ENCODE measurements at places on chromosomes 5 and 9.

DNA sequence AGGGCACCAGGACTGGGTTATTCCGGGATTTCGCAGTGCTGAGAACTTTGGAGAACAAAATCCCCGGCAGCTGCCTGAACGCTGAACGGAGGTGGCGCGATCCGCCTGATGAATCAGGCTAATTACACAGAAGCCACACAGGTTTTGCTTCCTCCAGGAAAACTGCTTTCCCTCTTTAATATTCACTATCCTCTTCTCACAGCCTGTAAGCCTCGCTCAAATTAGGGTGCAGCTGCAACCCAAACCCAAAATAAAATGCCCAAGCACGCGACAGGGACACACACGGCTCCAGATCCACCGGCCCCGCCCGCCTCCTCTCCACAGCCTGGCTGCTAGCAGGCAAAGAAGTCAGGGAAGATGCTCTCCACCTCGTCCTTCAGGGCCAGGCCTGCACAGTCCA, 6.0 kb downstream of the SOHLH1 start:
- no peak for DNase-seq

DNA sequence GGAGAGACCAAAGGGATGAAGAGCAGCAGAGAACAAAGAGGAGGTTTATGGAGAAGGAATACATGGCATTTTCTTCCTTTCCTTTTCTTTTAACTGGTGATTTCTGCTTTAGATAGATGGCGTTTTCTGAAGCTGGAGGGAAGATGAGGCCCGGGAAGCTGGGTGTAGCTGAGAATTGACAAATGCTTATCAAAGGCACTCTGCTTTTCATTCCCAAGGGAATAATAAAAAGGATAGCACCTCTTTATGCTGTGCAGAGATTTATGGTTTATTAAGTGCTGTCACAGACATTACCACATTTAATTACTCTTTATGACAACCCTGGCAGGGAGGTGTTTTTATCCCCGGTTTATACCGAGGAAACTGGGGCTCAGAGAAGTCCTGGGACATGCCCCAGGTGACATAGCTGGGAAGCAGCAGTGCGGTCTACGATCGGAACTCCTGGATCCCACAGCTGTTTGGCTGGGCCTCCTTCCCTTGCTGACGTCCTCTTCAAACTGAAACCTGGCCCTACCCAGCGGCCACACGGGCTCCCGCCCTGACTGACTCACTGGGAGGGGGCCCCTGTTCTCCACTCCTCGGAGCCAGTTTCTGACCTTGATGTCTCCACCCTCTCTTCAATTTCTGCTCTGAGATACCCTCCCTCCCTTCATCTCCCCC, 8.2 kb upstream of the EPB41L4B start:
- no peak for DNase-seq

- DNase-seq = no peak
These were observed 26.0 kb downstream of the CNOT8 start for GRCh38 chr5:154884424-154884823.

DNA sequence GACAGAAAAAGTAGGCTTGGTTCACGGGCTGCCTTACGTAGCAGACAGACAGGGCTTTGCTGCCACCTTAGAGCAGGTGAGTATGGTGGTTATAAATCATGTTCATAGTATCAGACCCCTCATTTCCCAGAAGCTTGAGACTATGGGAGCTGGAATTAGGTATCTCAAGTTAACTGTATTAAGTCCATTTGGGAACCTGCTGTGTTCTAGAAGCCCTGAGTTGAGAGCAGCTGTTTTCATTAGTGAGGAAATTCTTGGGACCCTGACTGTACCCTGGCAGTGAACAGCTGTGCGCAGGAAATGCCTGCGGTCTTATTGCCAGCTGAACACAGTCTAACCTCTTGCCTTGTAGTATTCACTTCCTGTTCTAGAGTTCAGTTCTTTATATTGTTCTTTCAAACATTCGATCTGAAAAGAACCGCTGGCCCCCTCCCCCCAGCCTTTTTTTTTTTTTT, 29.8 kb downstream of the UGCG start:
- peak; percentile 33 for DNase-seq

DNA sequence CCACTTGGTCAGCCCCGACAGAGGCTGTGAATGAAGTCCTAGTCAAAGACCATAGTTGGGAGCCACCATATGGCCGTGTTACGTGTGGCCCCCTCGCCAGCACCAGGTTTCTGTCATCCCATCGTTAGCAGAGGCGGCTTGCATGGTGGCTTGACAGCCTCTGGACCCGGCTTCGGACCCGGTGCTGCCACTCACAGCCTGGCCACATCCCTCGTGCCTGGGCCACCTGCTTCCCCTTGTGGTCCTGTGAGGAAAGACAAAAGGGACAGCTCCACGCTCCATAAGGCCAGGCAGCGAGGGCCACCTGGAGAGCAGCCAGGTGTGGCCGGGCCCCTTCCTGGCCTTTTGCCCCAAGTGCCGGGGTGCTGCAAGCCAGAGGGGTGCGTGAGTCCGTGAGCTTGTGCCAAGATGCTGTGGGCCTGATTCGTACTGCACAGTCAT, 6.2 kb downstream of the NKD2 start:
- no peak for DNase-seq

DNA sequence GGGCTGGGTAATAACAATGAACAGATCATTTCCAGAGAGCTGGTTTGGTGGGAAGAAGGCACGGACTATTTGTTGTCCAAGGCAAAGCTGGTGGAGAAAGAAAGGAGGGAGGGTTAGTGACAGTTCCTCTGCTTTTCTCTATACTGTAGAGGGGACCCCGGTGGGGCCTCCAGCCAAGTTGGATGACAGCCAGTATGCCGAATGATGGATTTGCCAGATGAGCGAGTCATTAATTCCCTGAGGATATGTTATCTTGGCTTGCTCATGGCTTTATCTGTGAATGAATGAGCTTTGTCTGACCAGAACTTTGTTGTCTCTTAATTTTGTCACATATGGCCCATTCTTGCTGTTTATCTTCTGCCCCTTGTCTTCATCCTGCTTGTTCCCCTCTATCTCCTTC, 158.6 kb upstream of the GLRA1 start:
- DNase-seq = no peak

- DNase-seq = no peak
These were observed 176.7 kb upstream of the ADAMTSL1 start for GRCh38 chr9:18297056-18297841.
